GM12891 (cell line): ENCODE measurements at places on chromosomes 16 and 17.

DNA sequence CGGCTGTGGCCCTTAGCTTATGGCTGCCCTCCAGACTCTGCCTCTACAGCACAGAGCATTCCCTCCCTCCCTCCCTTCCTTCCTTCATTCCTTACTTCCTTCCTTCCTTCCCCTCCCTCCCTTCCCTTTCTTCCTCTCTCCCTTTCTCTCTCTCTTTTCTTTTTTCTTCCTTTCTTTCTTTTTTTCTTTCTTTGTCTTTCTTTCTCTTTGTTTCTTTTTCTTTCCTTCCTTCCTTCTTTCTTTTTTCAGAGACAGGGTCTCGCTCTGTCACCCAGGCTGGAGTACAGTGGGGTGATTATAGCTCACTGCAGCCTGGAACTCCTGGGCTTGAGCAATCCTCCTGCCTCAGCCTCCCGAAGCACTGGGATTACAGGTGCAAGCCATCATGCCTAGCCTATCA, 11.7 kb downstream of the TMEM92 start:
- DNase-seq, result no peak

DNA sequence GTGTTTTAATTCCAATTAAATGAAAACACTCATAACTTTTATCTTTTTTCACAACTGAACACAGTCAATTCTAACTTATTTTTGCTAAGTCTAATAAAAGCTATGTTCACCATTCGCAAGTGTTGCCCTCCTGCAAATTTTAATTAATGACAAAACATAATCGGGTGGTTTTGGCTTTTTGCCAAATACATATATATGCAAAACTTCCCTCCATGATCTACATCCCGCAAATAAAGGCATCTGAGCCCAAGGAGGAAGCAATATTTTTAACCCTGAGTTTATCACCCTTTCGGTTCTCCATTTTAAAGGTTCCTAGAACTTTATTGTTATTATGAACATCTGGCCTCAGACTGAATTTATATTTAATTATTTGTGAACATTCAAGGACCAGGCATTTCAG, 507.9 kb downstream of the CDH13 start:
- DNase-seq, result no peak

- no peak for DNase-seq
Measured at GRCh38 chr17:82947051-82947991, 107.5 kb upstream of the ZNF750 start.

DNA sequence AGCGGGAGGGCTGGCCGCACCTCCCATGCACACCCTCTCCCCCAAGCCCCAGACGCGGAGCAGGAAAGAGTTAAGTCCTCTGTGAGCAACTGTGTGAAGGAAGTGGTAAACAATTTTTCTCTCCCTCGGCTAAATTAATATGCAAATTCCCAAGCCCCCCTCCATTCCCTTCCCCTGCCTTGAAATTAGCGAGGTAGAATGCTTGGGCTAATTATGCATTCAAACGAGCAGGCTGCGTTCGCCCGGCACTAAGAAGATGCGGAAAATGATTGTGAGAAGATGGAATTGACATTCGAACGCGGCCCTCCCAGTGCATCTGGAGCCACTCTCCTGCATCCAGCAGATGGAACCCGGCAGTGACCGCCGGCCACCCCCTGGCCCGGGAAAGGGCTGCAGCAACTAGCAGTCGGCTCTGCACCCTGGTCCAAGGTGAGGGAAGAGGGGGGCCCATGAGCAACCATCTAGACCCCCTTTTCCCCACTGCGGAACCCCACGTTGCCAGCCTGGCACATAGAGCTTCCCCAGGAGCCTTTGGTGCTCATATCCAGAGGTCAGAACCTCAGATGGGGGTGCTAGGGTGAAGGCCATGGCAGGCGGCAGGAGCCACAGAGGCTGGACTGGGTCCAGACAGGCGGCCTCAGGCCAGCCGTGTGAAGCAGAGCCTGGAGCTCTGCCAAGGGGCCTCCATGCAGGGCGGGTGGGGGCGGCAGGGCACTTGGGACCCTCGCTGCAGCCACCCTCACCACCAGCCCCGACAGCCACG, 49.1 kb upstream of the ACSF3 start:
- DNase-seq, result no peak

GRCh38 chr17:60743799-60744198, 66.1 kb downstream of the BCAS3 start:
- no peak for DNase-seq

- no peak for DNase-seq
Measured at GRCh38 chr16:11848842-11849241, 2.5 kb downstream of the RSL1D1 start.

- no peak for DNase-seq
Measured at GRCh38 chr16:6020162-6020985, 922.8 kb upstream of the EEF2KMT start.

GRCh38 chr16:10325783-10326543, 59.9 kb upstream of the ATF7IP2 start:
- DNase-seq, result no peak

DNA sequence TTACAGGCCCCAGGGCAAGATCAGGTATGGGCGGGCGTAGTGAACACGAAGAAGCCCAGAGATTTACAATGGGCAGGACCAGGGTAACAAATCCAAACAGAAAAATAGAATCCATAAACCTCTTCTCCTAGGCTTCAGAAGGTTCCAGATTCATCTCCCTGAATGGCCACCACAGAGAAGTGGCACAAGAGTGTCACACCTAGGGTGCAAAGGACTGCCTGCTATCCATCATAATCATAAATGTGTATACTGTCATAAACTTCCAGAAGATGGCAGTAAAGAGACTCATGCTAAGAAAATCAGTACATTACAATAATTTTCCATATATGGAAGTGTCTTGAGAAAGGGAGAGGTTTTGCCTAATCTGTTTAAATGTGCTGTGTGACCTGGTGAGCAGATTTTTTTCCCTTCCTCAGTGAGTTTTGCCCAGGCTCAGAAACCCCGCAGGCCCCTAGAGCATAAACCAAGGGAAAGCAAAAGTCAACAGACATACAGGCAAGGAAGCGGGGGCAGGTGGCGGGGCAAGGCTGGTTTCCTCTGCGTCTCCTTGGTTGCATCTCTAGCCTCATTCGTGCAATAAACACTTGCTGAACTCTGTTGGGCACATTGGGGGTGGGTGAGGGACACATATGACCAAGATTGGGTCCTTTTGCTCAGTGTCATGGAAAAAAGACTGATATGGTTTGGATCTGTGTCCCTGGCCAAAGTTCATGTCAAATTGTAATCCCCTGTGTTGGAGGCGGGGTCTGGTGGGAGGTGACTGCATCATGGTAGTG, 92.0 kb upstream of the CDH5 start:
- no peak for DNase-seq

DNA sequence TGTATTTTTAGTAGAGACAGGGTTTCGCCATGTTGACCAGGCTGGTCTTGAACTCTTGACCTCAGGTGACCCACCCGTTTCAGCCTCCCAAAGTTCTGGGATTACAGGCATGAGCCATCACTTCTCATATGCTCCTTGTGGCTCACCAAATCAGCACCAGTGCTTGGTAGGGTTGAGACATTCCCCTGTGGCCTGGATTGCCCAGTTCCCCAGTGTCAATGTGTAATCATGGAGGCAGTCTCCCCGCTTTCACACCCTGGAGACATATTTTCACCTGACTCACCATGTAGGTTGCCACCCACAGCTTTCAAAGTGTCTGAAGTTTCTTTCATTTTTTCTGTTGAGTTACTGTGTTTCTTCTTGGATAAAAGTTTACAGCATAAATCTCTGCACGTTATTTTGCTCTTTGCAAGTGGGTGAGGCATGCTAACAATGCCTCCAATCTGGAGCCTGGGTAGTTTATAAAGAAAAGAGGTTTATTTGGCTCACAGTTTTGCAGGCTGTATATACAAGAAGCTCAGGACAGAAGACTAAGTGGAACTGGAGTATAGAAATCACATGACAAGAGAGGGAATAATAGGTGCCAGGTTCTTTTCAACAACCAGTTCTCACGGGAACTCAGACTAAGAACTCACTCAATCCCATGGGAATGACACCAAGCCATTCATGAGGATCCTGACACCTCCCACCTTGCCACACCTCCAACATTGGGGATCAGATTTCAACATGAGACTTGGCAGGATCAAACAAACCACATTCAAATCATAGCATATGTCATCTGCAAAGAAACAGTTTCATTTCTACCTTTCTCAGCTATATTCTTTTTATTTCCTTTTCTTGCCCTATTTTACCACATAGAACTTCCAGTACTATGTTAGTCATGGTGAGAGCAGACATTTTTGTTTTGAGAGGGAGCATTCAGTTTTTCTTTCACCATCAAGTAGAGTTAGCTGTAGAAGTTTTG, 113.2 kb downstream of the PHKB start:
- no peak for DNase-seq

- DNase-seq, result no peak
Measured at GRCh38 chr17:10743316-10744009, 13.6 kb upstream of the TMEM220 start.

- DNase-seq, result no peak
Measured at GRCh38 chr16:48444574-48444973, 59.4 kb upstream of the SIAH1 start.

DNA sequence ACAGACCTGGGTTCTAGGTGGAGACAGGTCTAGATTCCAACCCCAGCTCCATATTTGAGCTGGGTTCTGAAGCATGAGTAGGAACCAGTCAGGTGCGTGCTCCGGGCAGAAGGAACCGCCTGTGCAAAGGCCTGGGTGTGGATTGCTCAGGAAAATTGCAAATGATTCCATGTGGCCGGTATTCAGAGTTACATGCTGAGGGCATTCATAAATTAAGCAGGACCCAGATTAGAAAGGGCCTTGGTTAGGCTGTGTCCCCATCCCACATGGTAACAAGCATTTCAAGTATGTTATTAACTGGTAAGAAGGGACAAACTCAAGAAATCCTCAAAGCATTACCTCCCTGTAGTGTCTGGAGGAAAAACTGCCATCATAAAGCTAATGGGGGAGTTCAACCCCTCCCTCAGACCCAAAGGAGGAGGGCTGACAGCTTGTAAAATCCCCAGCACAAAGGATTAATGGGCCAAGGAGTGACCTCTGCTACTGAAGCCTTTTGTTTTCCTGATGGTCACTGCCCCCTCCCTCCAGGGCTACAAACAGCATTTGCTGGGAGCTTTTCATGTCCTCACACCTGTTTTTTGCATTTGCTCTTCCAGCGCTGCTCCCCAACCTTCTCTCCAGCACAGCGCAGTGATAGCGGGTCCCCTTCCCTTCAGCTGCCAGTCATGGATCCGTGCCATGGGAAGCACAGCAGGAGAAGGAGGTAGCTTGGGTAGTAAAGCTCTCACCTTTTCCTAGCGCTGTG, 218.0 kb downstream of the C16orf95 start:
- no peak for DNase-seq

- DNase-seq, result no peak
Measured at GRCh38 chr17:65753348-65753747, 191.9 kb upstream of the AXIN2 start.

DNA sequence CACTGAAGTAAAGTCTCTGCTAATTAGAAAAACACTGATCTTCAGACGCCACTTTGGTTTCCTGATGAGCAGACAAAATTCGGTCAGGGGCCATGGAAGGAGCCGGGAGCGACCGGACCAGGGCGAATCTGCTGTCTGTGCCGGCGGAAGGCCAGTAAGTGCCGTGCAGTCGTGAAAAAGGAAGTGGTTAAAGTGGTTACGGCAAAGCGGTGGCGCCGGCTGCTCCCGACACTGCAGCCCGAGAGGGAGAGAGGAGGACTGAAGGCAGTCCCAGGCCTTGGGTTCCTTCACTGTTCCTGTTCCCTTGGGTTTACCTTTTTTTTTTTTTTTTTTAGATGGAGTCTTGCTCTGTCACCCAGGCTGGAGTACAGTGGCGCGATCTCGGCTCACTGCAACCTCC, 17.3 kb upstream of the HEXD start:
- DNase-seq, result peak; percentile 86

DNA sequence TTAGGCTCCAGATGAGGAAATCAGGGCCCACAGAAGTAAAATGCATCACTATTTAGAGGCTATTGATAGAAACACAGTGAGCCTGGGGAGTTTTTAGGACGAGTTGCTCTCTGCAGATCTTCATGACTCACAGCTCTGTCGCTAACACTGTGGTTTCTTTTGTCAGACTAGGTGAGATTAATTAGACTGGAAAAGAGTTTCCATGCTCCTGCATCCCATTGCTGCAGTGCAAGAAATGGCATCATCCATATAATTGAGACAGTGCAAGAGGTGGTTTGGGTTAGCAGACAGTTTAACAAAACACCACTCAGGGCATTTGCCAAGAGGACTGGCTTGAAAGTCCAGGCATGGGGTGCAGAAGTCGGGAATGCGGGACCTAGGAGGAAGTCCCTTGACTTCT, 198.8 kb upstream of the CACNG5 start:
- no peak for DNase-seq

DNA sequence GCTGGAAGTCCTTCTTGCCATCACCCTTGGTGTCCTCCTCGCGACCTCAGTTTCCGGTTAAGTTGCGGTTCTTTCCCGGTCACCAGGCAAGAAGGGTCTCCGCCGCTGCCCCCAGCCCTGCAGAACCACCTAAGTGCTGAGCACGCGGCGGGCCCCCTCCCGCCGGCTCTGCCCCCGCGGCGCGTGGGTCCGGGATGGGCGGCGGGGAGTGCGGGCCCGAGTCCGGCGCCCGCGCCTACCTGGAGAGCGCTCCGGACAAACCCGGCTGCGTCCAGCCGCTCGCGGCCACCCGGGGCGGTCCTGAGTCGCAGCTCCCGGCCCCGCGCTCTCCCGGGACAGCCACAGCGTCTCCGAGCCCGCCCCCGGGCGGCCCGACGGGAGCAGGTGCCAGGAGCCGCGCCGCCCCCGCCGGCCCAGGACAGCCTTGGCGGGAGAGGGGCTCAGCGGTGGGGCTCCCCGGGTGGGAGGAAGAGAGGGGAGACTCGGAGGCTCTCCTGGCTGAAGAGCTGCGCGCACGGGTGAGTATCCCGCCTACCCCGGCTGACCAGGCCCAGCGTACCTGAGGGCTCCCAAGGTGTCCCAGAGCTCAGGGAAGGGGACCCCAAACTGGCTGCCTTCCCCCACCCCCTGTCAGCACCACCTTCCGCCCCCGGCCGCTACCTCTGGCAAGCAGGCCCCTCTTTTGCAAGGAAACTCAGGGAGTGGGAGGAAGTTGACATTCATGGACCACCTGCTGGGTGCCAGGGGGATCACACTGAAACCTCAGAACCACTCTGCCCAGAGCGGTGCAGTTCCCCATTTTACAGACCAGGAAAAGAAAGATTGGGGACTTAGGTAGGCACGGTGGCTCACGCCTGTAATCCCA, 22.2 kb upstream of the C17orf113 start:
- DNase-seq, result no peak

DNA sequence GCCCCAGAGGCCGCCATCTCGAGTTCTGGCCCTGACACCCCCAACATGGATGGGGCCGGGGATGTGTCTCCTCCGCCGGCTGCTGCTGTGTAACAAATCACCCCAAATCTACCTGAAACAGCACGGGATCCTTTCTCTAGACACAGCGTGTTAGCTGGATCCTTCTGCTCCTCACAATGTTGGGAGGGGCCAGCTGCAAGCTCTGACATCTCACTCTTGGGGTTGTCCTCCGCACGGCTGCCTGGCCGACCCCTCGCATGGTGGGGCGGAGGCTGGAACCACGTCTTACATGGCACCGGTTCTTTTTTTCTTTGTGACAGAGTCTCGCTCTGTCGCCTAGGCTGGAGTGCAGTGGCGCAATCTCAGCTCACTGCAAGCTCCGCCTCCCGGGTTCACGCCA, 11.6 kb upstream of the DEF8 start:
- no peak for DNase-seq

- no peak for DNase-seq
Measured at GRCh38 chr17:6706996-6707395, 6.2 kb downstream of the SLC13A5 start.

- no peak for DNase-seq
Measured at GRCh38 chr16:86970279-86970678, 346.9 kb downstream of the C16orf95 start.

- no peak for DNase-seq
Measured at GRCh38 chr16:53090286-53090590, 35.4 kb downstream of the CHD9 start.
